ENCODE measurements at places on chromosomes 4 and X.

- no peaks in the 10 kb centered on the region for H3K36me3 ChIP-seq
- H3K4me1 ChIP-seq = peaks cover 3% of the 10 kb centered on the region
- H3K27me3 ChIP-seq = no peaks in the 10 kb centered on the region
- H3K27ac ChIP-seq = no peak overlapping the region
Observed at GRCh38 chr4:145487631-145488030, 6.0 kb downstream of the SMAD1 start.

GRCh38 chrX:82734140-82734539, 774.0 kb upstream of the POU3F4 start:
- no peak for DNase-seq
- H3K4me1 ChIP-seq = no peaks in the 10 kb centered on the region
- no peaks in the 10 kb centered on the region for H3K27me3 ChIP-seq
- no peaks in the 10 kb centered on the region for H3K36me3 ChIP-seq
- no peak overlapping the region for H3K4me3 ChIP-seq
- H3K27ac ChIP-seq = no peak overlapping the region

DNA sequence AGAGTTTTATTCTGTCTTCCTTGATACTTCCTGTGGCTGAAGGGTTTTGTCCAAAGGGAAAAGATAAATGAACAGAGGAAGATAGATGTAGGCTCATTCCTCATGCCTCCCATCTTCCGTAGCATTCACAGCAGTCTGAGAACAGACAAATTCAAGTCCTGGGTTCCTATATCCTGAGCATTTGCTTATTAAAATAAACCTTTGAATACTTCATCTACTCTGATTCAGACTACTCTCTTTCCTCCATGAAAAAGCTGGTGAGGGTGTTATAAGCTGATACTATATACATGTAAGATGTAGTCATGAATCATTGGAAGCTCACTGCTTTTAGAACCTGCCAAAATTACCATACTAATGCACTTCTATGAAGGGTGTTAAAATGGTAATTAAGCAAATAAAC, 61.2 kb downstream of the GAB1 start:
- H3K27me3 ChIP-seq = peaks cover 1% of the 10 kb centered on the region
- no peaks in the 10 kb centered on the region for H3K4me1 ChIP-seq
- DNase-seq = no peak
- H3K4me3 ChIP-seq = no peak overlapping the region
- H3K36me3 ChIP-seq = no peaks in the 10 kb centered on the region
- H3K27ac ChIP-seq = no peak overlapping the region

- H3K27ac ChIP-seq = no peak overlapping the region
- H3K4me3 ChIP-seq = no peak overlapping the region
- H3K36me3 ChIP-seq = peaks cover 2% of the 10 kb centered on the region
- no peak for DNase-seq
- peaks cover 12% of the 10 kb centered on the region for H3K4me1 ChIP-seq
Observed at GRCh38 chr4:153620352-153620751, 63.7 kb upstream of the TLR2 start.

All from H1 (cell line).